Activated B cell treated with CpG ODN at 0.5 μM for 24 hours (primary cell): ENCODE measurements at places on chromosomes 13 and 19. TPM values are rescaled to one million over a fixed set of nuclear protein-coding genes. Genes with fewer than 3 reads are reported as not detected.

Gene SPACA4
- total RNA-seq, result not detected in 2 replicates

Gene ZNF541
- not detected in 2 replicates for total RNA-seq

GRCh38 chr19:8965887-8966286 is 44.3 kb downstream of the MUC16 start:
- DNase-seq, result no peak
- H3K36me3 ChIP-seq, result no peaks in the 10 kb centered on the region

GRCh38 chr19:18519962-18520847 is 1.7 kb downstream of the ELL start:
- H3K4me3 ChIP-seq, result peak overlapping the region; percentile 98
- DNase-seq, result peak; percentile 38
- no peaks in the 10 kb centered on the region for H3K27me3 ChIP-seq
- H3K27ac ChIP-seq, result peak overlapping the region; percentile 91

DNA sequence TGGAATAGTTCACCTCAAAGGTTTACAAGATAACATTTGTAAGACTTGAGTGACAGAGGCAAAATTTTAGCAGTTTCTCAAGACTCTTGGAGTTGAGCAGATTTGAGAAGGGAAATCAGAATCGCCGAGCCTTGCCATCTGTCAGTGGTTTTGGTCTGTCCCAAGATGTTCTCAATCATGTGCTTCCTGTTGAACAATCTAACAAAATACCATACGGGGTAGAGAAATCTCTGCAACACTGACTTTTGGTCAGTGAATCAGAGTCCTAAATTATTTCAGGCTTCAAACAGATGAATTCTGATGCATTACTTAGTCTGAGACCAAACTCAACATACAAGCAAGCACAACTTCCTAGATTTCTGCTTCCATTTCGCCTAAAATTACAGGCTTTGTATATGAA is 3.8 kb downstream of the KCTD12 start:
- DNase-seq, result no peak
- H3K4me3 ChIP-seq, result no peak overlapping the region
- peaks cover 37% of the 10 kb centered on the region for H3K4me1 ChIP-seq
- no peak overlapping the region for H3K27ac ChIP-seq
- H3K27me3 ChIP-seq, result no peaks in the 10 kb centered on the region
- peaks cover 2% of the 10 kb centered on the region for H3K36me3 ChIP-seq

- H3K27ac ChIP-seq, result no peak overlapping the region
- H3K4me3 ChIP-seq, result no peak overlapping the region
- no peaks in the 10 kb centered on the region for H3K4me1 ChIP-seq
- DNase-seq, result no peak
These were observed 233.8 kb upstream of the EDNRB start for GRCh38 chr13:78152415-78152814.
